D721Med (cell line): ENCODE measurements at places on chromosomes 6 and 20.

DNA sequence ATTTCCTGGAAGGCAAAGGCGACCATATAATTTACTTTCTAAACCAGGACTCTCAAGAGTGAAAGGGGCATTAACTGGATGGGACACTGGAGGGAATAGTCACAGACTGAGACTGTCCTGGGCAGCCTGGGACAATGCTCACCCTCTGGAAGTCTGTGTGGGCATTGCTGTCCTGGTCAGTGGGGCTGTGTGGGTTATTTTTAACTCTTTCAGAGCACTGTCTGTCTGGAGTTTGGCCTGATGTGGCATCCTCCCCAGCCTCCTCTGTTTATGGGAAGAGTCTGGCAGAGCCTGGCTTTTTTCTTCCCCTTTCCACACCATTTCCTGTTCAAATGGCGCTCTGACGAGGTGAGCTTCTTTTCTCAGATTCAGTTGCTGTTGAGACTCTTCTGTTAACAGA, 11.7 kb downstream of the DAAM2 start:
- no peak for DNase-seq

DNA sequence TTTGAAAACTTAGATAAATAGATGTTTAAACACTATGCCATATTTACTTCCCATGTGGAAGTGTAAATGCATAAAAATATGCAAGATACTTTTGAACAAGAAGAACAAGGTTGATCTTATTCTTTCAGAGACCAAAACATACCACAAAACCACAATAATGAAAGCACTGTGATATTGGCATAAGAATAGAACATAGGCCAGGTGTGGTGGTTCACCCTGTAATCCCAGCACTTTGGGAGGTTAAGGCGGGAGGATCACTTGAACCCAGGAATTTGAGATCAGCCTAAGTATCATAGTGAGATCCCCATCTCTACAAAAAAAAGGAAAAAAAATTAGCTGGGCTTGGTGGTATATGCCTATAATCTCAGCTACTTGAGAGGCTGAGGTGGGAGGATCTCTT, 66.5 kb downstream of the KCNS1 start:
- no peak for DNase-seq

DNA sequence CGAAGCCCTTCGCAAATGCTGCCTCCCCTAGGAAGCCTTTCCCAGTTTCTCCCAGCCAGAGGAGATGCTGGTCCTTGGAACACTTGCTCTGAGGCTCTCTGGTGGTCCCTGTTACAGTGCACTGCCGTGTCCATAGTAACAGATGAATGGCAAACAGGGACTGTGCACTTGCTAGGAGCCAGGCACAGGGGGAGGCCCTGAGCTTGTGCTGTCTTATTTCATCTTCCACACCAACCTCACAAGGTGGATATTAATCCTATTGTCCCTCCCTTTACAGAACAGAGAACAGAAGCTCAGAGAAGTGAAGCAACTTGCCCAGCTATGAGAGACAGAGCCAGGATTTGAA, 19.0 kb downstream of the SRC start:
- DNase-seq, result no peak

DNA sequence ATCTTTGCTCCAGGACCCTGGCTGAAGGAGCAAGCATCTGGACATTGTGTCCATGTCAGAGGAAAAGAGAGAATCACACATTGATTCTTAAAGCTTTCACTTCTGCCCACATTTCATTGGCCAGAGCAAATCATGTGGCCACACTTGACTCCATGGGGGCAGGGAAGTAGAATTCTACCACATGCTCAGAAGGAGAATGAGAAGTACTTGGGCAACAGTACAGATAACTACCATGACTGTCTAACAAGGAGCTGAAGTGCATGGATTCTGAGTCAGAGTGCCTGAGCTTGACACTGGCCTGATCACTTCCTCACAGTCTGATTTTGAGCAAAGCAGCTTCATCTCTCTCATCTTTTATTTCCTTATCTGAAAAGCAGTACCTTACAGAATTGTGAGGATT, 38.6 kb downstream of the GHRH start:
- no peak for DNase-seq

GRCh38 chr20:7742479-7742878, 197.8 kb downstream of the HAO1 start:
- DNase-seq, result no peak

DNA sequence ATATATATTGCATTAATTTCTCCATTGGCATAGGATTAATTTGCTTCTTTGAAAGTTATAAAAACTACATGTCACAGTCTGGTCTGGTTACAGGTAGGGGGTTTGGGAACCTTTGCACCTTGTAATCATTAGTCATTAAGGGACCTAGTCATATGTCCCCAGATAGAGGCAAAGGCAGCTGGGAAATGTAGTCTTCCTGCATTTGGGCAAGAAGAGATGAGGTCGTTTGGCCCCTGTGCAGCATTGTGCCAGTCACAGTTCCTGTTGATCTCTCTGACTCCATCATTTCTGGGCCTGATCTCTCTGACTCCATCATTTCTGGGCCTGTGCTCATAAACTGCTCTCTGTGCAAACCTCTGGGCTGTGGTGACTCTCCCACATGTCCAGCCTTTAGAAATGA, 73.2 kb downstream of the BCKDHB start:
- DNase-seq, result no peak

- DNase-seq, result no peak
Measured at GRCh38 chr20:35446356-35447078, 8.5 kb upstream of the GDF5 start.

- no peak for DNase-seq
Measured at GRCh38 chr6:13762611-13763441, 51.2 kb upstream of the RANBP9 start.

DNA sequence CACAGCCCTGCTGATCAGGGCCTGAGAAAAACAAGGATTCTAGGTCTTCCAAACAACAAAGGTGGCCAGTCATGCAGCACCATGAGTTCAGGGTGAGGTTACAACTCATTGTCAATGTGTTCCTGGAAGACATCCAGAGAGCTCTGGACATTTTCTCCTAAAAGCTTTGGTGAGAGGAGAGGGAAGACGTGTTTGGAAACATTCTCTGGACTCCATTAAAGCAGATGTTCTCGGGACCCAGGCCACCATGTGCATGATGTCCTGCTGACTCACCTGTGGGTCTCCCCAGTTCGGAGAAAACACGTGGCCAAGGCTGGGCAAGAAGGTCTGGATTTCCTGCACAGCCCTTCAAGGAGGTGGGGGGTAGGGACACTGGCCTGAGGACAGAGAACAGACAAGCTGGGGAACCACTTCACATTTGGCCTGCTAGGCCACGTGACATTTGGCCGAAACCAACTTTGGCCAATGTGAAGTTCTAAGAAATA, 61.6 kb downstream of the KCNB1 start:
- DNase-seq, result no peak

DNA sequence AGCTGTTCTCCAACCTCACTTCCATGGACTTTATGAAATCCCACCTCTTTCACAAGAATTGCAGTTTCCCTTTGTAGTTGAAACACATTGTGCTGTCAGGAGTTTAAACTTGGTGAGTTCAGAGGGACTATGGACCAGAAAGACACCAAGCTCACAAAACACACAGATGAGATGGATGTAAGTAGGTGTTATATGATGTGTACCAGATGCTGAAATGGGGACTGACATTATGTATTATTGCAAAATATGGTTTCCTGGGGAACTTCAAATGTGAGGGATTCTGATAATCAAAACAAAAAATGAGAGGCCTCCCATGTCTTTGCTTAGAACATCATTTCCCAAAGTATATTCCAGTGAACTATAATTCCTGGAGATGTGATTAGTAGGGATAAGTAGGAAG, 401.1 kb upstream of the ARID1B start:
- DNase-seq, result no peak

DNA sequence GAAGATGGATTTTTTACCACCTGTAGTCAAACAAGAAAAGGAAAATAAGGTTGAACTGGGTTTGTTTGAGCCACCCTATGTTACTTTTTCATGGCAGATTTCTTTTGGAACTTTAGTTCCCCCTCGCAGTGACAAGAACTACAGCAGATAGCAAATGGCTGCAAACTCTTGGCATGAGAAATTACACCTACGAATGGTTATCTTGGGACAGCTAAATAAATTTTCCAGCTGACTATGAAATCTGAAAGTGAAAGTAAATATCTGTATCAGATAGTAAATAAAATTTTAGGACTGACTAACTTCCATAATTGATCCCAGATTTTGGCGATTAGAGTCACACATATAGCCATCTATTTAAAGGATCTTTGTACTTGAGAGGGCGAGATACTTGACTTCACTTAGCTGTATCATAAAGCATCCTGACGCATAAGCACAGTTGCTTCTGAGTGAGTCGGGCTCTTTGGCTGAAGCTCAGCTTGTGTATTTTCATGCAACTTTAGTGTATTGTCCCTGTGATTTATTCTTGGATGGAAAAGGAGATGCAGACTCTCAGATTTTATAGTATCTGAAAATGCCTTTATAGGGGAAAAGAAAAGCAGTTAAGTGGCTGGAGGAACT, 125.3 kb upstream of the B3GAT2 start:
- no peak for DNase-seq

- no peak for DNase-seq
Measured at GRCh38 chr6:45677381-45678284, 299.9 kb upstream of the SUPT3H start.

- DNase-seq, result no peak
Measured at GRCh38 chr6:156881687-156882629, 104.8 kb downstream of the ARID1B start.

DNA sequence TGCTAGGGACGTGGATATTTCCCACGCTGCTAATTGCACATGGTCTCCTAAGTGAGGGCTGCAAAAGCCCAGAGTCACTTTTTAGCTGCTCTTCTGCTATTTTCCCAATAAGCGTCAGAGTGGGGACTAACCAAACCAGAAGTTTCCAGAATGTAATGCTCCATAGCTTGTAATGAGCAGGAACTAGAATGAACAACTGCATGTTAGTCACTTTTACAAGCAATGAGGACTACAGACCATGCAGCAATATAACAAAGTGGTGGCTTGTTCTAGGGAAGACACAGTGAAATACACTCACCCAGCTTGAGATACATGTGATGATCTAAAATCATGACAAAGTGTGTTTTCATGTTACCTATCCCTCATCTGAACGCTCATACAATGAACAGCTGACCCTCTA, 314.1 kb upstream of the SGK1 start:
- DNase-seq, result no peak

- DNase-seq, result no peak
Measured at GRCh38 chr6:134523903-134524650, 206.2 kb upstream of the SGK1 start.

DNA sequence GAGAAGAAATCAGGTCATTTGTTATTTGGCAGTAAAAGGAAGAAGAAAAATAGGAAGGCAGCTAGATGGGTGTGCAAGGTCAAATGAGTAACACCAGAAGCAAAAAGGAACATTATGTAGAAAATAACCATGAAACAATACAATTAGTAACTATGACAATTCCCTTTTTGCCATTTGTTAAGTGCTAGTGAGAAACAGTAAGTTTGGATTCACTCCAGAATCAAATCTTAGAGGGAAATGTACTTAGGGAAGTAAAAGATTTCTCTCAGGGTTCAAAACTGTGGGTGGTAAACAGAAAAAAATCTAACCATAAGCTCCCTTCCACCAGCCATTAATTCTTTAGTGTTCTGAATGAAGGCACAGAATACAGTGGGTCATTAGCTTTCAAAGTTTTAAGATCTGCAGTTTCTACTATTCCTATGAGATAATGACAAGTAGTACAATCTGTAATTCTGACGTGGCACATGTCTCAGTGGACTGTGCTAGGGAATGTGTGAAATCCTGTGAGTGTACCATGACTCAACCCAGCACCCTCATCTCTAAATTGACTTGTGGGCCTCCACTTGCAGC, 17.1 kb downstream of the REPS1 start:
- DNase-seq, result no peak

DNA sequence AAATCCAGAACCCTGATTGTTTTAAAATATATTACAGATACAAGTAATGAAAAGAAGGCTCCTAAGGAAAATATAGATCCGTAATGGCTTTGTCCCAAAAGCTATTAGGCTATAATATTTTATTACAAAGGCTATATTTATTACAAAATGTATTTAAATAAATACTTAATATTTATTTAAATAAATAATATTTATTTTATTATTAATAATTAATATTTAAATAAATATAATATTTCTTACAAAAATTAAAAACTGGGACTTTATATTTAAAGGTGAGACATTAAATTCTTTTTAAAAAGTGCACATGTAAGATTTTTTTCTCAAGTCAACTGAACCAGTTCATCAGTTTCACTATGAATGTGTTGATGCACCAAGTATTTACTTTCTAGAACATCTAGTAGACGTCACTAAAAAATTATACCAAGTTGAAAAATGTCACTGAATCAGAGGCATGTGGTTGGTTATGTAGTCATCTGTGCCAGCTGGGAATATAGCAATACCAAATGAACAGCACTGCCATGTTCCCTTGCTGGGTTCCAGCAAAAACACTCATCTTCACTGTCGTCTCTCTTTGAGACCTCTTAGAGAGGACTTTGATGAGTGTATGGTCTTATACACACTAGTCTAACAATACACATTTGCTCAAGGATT, 278.9 kb downstream of the ESR1 start:
- no peak for DNase-seq

- no peak for DNase-seq
Measured at GRCh38 chr6:119002069-119002468, 67.1 kb upstream of the MCM9 start.

- no peak for DNase-seq
Measured at GRCh38 chr6:151761851-151762250, 45.6 kb upstream of the ESR1 start.

- DNase-seq, result no peak
Measured at GRCh38 chr6:117195728-117196127, 69.6 kb upstream of the VGLL2 start.

DNA sequence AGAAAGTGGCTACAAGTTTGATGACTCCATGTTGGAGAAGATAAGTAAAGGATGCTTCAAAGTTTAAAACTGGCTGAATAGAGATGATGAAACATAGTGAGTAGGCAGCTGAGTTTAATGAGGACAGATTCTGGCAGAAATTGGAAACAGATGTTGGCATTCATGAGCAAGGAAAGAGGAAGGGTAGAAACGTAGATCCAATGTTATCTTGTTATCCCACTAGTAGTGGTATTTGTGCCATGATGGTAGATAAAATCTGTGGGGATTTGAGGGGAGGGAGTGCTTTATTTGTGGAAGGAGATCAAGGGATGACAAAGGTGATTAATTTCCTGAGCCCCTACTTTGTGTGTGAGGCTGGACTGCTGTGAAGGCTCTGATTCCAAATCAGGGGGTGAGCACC, 69.5 kb downstream of the MRAP2 start:
- no peak for DNase-seq

DNA sequence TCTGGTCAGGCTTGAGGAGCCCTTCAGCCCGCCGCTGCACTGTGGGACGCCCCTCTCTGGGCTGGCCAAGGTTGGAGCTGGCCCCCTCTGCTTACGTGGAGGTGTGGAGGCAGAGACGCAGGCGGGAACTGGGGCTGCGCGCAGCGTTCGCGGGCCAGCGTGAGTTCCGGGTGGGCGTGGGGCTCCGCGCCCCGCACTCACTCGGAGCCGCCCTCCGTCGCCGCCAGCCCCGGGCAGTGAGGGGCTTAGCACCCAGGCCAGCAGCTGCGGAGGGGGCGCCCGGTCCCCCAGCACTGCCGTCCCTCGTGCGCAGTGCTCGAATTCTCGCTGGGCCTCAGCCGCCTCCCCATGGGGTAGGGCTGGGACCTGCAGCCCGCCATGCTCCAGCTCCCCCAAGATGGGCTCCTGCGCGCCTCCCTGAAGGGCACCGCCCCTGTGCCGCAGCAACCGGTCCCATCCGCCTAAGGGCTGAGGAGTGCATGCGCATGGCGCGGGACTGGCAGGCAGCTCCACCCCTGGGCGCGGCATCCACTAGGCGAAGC, 695.9 kb downstream of the EPHA7 start:
- DNase-seq, result no peak
